Large intestine (tissue), 12 donors: ENCODE measurements at places on chromosomes 13 and 19. TPM values are rescaled to one million over a fixed set of nuclear protein-coding genes. Genes with fewer than 3 reads are reported as not detected.

GRCh38 chr19:1046836-1047695 lies 7.2 kb downstream of the ABCA7 start:
- no peak overlapping the region for H3K4me3 ChIP-seq
- DNase-seq, result no peak
- no peaks in the 10 kb centered on the region for H3K27me3 ChIP-seq
- no peaks in the 10 kb centered on the region for H3K4me1 ChIP-seq
- no peak overlapping the region for H3K27ac ChIP-seq

Gene TTC9B
- polyA plus RNA-seq, result 3.1 TPM

GRCh38 chr19:31274251-31275067 lies 74.8 kb downstream of the TSHZ3 start:
- no peak for DNase-seq
- H3K27me3 ChIP-seq, result no peaks in the 10 kb centered on the region
- no peaks in the 10 kb centered on the region for H3K4me1 ChIP-seq
- no peak overlapping the region for H3K4me3 ChIP-seq
- H3K27ac ChIP-seq, result no peak overlapping the region

Gene KCTD12
- polyA plus RNA-seq, result 101 TPM

- peaks cover 2% of the 10 kb centered on the region for H3K4me1 ChIP-seq
- no peak within 1 kb of the TSS for H3K27ac ChIP-seq
- DNase-seq, result peak; percentile 71
- H3K27me3 ChIP-seq, result peaks cover 46% of the 10 kb centered on the region
- no peaks in the 10 kb centered on the region for H3K36me3 ChIP-seq
Measured at GRCh38 chr19:42313096-42313839, at the start of gene TMEM145. Gene TMEM145, plus strand, starts transcription at chr19:42313309. Its CDS starts 68 bp downstream, at chr19:42313377.

DNA sequence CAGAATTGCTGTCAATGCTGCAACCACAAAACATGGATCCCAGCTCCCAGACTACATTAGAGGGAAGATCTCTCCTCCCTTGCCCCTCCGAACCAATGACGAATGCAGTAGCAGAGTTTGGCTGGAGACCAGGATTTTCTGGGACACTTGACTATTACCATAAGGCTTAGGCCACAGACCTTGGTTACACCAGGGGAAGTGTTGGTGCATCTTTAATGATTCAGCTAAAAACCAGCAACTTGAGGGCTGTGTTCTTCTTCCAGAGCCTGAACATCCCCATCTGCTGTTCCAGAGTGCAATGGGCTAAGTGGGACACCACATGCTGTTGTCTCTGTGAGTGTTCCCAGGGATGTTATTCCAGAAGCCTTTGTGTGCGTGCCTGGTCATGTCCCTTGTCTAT lies 528.2 kb downstream of the LMO7 start:
- no peak overlapping the region for H3K4me3 ChIP-seq
- DNase-seq, result no peak
- no peaks in the 10 kb centered on the region for H3K4me1 ChIP-seq
- H3K36me3 ChIP-seq, result no peaks in the 10 kb centered on the region

DNA sequence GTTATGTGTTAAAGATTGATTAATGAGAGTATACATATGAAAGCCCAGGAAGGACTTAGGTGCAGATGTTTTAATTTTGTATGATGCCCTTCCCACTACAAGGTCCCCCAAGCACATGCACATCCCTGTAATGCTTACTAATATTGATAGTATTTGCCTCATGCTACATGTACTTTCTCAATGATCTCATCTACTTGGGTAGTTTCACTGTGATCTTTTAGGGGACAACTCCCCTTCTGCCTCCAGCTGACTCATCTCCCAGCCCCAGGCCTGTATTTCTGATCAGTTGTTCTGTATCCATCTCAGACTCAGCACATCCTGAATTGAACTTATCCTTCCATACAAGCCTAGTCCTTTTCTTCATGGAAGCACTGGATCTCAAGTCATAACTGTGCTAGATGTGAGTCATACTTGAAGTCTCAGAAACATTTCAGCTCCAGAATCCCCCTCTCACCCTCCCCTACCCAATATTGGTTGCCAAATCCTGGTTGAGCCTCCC lies 49.4 kb upstream of the INTS6 start:
- H3K27ac ChIP-seq, result no peak overlapping the region
- no peaks in the 10 kb centered on the region for H3K36me3 ChIP-seq
- DNase-seq, result no peak
- no peaks in the 10 kb centered on the region for H3K4me1 ChIP-seq

DNA sequence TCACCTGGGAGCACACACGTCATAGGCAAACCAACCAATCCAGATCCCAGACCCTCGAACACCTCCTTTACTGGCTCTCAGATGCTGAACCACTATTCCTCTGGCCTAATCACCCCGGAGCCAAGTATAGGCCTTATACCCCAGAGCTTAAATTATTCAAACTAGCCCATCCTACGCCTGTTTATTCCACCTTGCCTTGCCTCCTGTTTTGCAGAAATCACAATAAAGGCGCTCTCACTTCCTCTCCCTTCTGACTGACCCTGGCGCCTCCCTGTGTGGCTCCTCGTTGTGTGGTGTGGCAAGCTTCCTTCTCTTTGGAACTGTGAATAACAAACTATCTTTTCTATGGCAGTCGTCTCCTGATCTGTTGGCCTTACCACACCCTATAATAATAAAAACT lies 354.9 kb downstream of the ENOX1 start:
- H3K27ac ChIP-seq, result no peak overlapping the region
- DNase-seq, result no peak
- H3K36me3 ChIP-seq, result no peaks in the 10 kb centered on the region
- no peak overlapping the region for H3K4me3 ChIP-seq
- H3K4me1 ChIP-seq, result no peaks in the 10 kb centered on the region

DNA sequence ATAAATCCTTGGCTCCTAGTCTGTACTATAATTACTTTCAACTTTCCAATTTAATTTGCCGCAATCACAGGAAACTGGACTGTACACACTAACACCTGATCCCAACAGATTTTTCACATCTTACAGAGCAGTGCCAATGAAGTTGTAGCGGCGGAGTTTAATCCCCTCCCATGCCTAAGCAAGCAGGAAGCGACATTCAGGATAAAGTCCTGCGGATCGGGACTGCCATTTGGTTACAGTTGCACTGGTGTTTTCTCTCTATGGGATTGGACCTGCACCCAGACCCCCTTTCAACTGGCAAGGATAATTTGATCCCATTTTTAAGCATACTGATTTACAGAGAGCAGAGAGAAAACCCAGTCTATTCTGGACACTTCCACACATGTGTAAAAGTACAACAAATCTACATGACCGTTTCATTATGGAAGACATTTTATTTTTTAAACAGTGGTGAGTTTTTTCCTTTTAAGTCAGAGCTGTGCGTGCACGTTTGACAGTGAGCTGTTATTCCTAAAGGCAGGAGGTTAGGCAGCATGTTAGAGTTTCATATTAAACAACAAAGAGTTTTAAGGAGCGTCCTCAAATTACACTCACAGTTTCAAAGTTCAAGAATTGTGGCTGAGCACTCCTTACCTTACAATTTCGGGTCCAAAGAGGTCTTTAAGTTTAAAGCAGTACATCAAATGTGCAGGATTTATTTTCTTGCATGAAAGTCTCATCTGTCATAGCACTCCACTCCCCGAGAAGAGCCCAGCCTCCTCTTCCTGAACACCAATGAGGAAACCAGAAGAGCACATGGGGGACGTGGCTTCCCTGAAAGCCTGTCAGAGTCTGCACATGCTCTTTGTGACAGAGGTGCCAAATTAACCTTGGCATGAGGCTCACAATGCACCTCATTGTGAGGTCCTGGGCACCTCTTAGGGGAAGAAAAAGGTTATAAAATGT lies 141.6 kb upstream of the RFC3 start:
- H3K27me3 ChIP-seq, result no peaks in the 10 kb centered on the region
- H3K4me3 ChIP-seq, result peak overlapping the region; percentile 46
- H3K36me3 ChIP-seq, result no peaks in the 10 kb centered on the region
- H3K4me1 ChIP-seq, result peaks cover 7% of the 10 kb centered on the region
- DNase-seq, result peak; percentile 66

DNA sequence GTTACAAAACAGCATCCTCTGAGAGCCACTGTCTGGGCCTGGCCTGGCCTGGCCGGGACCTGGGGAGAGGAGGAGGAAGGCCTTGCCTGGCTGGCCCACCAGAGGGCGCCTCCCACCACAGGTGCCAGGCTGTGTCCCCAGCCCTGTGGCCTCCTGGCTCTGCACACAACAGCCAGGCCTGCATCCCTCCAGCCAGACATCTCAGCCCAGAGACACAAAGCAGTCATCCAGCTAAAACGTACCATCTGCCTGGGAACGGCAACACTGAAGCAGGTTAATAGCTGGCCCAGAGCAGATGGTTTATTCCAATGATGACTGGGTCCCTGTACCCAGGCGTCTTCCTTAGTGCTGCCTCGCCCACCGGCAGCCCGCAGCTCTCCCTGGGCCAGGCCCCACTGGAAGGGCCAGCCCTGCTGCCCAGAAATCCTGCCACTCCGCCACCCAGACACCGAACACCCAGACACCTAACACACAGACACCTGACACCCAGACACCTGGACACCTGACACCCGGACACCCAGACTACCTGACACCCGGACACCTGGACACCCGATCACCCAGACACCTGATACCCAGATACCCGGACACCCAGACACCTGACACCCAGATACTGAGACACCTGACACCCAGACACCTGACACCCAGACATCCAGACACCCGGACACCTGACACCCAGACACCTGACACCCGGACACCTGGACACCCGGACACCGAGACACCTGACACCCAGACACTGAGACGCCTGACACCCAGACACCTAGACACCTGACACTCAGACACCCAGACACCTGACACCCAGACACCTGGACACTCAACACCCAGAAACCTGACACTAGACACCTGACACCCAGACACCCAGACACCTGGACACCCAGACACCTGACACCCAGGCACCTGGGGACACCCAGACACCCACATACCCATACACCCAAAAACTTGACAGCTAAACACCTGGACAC lies 20.1 kb downstream of the C19orf12 start:
- no peaks in the 10 kb centered on the region for H3K4me1 ChIP-seq
- H3K27me3 ChIP-seq, result no peaks in the 10 kb centered on the region
- H3K4me3 ChIP-seq, result no peak overlapping the region
- no peaks in the 10 kb centered on the region for H3K36me3 ChIP-seq
- no peak overlapping the region for H3K27ac ChIP-seq
- peak; percentile 71 for DNase-seq

Gene CLEC4G
- 0.57 TPM for polyA plus RNA-seq

- no peaks in the 10 kb centered on the region for H3K27me3 ChIP-seq
- H3K36me3 ChIP-seq, result no peaks in the 10 kb centered on the region
- peaks cover 7% of the 10 kb centered on the region for H3K4me1 ChIP-seq
- H3K4me3 ChIP-seq, result no peak overlapping the region
- DNase-seq, result no peak
Measured at GRCh38 chr13:100559886-100560285, 28.7 kb downstream of the GGACT start.

- H3K4me3 ChIP-seq, result no peak overlapping the region
- no peak for DNase-seq
- H3K4me1 ChIP-seq, result no peaks in the 10 kb centered on the region
- H3K27ac ChIP-seq, result no peak overlapping the region
Measured at GRCh38 chr13:108305655-108306054, 36.1 kb downstream of the TNFSF13B start.

DNA sequence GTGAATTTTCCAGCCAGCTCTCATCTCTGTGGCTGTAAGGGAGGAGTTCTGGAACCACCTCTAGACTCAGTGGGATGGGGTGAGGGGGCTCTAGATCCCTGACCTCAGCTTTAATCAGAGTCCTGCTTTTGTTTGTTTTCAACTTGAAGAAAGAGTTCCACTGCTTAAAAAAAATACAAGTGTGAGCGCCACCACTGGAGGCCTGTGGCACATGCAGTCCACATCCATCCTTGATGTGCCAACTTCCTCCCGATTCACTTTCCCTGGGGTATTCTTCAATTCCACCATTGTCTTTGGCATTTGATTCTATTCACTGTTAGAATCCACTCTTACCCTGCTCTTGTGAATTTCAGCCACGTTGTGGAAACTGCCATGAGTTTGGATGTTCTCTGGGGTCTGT lies 62.4 kb upstream of the GJB6 start:
- no peaks in the 10 kb centered on the region for H3K4me1 ChIP-seq
- H3K4me3 ChIP-seq, result no peak overlapping the region
- H3K27me3 ChIP-seq, result peaks cover 12% of the 10 kb centered on the region
- no peaks in the 10 kb centered on the region for H3K36me3 ChIP-seq
- no peak overlapping the region for H3K27ac ChIP-seq

GRCh38 chr13:77298426-77298825 lies 28.5 kb downstream of the MYCBP2 start:
- peaks cover 7% of the 10 kb centered on the region for H3K36me3 ChIP-seq
- H3K27me3 ChIP-seq, result no peaks in the 10 kb centered on the region
- no peak overlapping the region for H3K4me3 ChIP-seq
- H3K4me1 ChIP-seq, result no peaks in the 10 kb centered on the region

Gene PRR20A
- polyA plus RNA-seq, result not detected

Gene ATG4D
- 30.0 TPM for polyA plus RNA-seq

Gene PNMA8B
- 1.7 TPM for polyA plus RNA-seq

DNA sequence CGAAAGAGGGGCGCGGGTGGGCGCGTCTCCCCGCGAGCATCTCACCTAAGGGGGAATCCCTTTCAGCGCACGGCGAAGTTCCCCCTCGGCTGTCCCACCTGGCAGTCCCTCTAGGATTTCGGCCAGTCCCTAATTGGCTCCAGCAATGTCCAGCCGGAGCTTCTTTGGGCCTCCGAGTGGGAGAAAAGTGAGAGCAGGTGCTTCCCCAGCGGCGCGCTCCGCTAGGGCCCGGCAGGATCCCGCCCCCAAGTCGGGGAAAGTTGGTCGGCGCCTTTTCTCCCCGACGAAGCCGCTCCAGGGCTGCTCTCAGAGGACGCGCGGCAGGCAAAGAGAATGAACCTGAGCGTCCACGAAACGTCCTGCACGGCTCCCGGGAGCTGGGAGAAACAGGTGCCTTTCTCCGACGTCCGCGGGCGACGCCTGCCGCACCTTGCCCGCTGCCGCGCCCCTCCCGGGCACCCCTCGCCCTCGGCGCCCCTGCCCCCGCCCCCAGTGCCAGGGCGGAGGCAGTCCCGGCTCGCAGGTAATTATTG lies 366 bp upstream of the KL start:
- H3K27me3 ChIP-seq, result peaks cover 23% of the 10 kb centered on the region
- no peak overlapping the region for H3K27ac ChIP-seq
- H3K36me3 ChIP-seq, result no peaks in the 10 kb centered on the region
- peak; percentile 65 for DNase-seq
- H3K4me1 ChIP-seq, result peaks cover 3% of the 10 kb centered on the region

Gene WASF3
- polyA plus RNA-seq, result 4.6 TPM

GRCh38 chr19:48656840-48657474 lies 11.0 kb upstream of the CA11 start:
- no peak overlapping the region for H3K27ac ChIP-seq
- no peak overlapping the region for H3K4me3 ChIP-seq
- no peaks in the 10 kb centered on the region for H3K4me1 ChIP-seq
- no peaks in the 10 kb centered on the region for H3K36me3 ChIP-seq
- H3K27me3 ChIP-seq, result no peaks in the 10 kb centered on the region
